ENCODE measurements at places on chromosomes 7 and 10.

DNA sequence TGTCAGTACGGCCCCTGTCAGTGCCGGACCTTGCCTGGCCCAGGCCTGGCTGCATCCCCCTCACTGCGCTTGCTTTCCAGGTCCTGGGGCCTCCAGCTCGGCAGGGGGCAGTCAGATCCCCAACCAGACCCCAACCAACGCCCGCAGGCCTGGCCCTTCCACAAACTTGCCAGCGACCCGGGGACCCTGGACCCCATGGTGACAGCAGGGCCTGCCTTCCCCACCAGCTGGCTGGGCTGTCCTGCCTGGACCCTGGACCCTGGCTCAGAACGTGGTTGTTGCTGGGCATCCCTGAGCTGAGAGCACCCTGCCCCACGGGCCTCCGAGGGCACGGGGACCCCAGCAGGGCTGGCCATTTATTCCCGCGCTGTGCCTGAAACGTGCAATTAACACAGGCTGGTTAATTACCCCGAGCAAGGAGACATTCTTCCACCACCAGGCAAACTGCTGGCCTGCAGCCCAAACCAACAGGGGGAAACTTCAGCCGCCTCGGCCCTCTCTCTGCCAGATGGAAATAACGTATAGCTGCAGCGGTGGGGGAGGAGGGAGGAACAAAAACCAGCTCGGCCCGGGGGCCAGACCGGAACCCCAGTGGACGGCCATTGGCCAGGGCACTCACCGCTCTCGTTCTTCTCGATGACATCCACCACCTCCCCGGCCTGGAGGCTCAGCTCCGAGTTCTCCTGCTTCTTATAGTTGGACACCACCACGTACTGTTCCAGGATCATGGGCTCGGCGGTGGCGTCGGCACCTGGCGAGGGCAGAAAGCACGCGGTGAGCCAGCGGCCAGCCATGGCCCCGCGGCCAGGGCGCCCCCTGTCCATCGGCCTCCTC lies 167.1 kb downstream of the NEURL1 start:
- DNase-seq, result peak; percentile 31

DNA sequence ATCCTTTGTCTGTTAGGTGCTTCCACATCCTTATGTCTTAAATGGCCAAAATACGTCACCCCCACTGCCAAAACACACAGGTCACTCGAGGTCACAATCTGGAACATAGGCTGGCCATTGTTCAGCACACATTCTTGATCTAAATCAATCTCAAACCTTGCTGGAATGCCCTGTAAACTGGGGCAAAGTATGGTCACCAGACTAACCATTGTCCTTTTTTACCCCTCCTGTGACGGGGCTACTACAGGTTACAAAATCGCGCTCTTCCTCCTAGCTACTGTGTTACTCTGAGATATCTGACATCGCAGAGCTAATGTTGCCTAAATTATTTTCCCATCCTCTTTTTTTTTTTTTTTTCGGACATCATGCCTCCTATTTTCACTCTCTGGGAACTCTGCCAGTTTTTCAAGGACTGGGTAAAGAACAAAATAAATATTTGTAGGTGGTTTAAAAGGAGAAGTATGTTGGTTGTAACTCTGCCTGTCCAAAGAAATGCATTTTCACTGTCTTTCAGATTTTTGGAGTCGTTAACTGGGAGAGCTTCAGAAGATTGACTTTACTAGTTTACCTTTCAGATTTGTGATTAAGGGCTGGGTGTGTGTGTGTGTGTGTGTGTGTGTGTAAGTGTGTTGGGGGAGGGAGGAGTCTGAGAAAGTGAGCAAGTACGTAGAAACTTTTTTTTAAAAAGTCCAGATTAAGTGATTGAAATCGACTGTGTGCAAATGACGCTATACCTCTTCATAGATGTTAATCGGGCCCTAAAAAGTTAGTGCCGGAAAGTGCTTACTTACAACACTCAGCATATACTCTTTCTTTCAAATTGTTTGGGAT lies 942 bp upstream of the KIAA1217 start:
- DNase-seq, result no peak

- peak; percentile 60 for DNase-seq
These were observed 3.7 kb downstream of the AGR2 start for GRCh38 chr7:16801111-16801542.

DNA sequence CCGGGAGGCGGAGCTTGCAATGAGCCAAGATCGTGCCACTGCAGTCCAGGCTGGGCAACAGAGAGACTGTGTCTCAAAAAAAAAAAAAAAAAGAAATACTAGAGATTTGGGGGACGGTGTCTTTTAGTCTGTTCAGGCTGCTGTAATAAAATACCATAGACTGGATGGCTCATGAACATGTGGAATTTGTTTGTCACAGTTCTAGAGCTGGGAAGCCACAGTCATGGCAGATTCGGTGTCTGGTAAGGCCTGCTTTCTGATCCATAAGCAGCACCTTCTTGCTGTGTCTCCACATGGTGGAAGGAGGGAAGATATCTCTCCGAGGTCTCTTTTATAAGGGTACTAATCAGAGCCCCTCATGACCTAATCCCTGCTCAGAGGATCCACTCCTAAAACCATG lies 102.7 kb upstream of the MKLN1 start:
- peak; percentile 67 for DNase-seq

- peak; percentile 11 for DNase-seq
These were observed 167.8 kb upstream of the AUTS2 start for GRCh38 chr7:69430384-69431021.

DNA sequence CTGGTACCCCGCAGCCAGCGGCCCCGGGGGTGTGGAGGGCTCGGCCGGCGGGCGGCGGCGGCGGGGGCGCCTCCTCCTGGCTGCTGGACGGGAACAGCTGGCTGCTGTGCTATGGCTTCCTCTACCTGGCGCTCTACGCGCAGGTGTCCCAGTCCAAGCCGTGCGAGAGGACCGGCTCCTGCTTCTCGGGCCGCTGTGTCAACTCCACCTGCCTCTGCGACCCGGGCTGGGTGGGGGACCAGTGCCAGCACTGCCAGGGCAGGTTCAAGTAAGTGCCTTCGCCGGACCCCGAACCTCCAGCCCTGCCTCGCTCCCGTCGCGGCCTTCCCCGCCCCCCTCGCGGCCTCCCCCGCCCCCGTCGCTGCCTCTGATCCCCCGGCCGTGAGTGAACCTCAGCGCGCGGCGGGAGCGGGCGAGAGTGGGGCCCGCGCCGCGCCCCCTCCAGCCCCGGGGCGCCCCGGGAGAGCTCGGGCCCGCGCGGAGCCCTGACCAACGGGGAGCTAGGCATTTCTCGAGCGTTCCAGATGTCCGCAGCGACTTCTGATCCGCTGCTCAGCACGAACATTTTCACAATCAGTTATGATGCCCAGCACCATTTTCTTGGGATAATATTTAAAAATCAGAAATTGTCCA lies 727 bp downstream of the ATRNL1 start:
- DNase-seq, result no peak

DNA sequence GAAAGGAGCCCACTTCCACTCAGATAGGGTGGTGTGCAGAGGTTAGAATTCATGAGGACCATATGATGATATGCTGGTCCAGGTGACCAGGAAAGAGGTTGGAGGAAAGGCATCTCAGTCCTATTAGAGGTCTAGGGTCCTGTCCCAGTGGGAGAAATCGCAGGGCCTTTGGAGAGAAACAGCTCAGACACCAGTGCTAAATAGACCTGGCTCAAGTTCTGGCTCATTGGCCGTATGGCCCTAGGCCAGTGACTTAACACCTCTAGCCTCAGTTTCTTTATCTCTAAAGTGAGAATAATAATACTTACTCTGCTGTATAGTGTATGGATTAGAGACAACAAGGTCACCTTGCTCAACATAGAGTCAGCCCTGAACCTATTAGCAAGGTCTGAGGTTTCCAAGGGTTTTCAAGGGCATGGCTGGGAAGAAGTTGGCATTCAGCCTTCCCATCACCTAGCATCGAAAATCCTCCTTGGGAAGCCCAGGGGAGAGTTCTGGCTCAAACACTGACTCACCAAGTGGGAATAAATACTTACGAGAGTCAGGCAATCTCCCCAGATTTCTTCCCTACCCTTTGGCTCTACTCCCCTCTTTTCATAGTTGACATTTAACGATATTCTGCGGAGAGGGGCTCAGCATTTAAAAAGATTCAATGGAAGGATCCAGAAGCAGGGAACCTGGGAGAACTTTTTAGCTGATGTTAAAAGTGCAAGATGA lies 473.1 kb upstream of the PODXL start:
- DNase-seq, result no peak

DNA sequence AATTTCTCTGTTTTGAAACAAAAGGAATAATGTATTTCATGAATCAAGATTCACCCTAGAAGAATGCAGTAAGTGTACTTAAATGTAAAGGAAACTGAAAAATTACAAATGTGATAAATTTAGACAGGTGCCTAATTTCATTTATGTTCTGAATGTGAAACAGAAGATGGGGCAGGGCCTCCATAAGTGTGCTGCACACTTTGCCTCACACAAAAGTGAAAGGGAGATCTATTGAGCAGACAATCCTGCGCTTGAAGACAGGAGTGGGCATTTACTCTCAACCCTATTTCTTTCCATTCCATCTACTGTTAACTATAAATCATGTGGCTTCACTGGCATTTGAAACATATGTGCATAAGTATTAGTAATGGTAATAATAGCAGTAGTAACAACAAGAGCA lies 36.2 kb downstream of the GNG11 start:
- DNase-seq, result no peak

- DNase-seq, result no peak
These were observed 122.8 kb downstream of the CUBN start for GRCh38 chr10:17006631-17007417.

GRCh38 chr7:23235813-23236221 lies 10.8 kb upstream of the GPNMB start:
- DNase-seq, result peak; percentile 15

DNA sequence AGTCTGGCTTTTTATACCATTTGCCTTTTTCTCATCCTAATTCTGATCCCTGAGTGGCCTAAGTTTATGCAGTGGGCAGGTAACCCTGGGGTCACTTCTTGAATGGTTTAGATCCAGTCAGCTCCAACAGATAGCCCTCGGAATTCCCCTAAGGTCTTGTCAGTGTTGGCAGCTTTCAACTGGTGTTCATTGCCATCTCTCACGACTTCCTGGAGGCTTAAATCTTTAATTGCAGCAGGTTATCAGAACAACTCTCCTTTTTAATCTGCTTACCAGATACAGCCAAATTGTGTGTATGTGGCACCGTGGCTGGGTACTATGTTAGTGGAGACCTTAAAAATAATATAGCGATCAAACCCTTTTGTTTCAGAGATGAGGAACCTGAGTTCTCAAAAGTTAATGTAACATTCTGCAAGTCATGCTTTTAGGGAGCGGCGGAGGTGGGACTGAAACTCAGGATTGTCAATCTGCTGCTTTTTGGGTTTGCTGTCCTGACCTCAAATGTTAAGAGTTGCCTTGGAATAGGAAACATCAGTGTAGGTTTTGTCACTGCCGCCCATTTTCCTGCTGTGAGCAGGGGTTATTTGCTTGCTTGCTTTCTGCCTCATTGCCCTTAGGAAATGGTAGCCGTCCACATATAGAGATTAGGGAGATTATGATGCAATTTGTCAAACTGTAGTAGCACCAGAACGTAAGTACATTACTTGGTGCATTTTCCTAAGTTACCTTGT lies 818 bp downstream of the DLD start:
- DNase-seq, result peak; percentile 29

DNA sequence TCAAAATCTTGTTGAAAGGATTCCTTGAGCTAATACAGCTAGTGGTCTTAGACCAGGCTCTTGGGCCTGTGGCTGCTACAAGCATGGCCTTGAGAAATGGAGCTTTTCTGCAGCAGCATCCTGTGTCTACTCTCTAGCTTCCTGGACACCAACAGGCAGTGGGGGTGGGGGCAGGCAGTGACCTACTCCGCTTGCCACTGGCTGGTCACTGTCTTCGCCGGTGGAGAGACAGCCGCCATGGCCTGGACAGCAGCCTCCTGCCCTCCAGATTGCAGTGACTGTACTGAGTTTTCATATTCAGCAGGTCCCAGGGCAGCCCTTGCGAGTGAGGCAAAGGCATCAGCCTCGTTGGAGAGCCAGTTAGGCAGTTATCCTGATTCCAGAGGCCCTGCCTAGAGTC lies 204.6 kb downstream of the HECW1 start:
- no peak for DNase-seq

DNA sequence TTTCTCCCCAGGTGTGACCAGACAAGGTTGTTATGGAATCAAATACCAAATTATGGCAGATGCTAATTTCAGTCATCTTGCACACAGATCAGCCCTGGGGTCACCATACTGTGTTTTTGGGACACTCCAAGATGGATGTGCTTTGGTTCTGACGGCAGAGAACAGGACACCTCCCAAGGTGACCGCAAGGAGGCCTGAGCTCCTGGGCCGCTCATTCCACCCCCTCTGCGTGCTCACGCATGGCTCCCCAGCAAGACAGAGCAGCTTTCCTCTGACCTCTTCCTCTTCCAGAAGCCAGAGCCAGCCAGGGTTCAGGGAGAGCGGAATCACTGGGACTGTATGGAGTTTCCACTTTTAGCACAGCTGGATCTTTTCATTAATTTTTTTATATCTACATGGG lies 402.8 kb downstream of the DNAJB6 start:
- no peak for DNase-seq

DNA sequence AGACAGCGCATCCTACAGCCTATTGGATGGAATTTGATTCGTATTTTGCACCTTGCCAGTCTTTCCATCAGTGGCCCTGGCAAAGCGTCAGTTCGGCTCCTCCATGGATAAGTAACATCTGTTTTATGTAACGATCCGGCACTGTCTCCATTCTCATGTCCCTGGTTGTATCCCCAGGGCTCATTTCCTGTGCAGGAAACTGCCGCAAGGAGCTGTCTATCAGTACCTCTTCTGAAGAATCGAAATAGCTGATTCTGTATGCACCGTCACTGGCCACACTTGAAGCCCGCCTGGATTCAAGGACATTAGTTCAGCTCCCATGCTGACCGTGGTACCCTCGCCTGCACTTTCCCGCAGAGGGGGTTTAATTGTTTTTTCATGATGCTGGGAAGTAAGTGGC lies 53.1 kb upstream of the NPS start:
- no peak for DNase-seq

DNA sequence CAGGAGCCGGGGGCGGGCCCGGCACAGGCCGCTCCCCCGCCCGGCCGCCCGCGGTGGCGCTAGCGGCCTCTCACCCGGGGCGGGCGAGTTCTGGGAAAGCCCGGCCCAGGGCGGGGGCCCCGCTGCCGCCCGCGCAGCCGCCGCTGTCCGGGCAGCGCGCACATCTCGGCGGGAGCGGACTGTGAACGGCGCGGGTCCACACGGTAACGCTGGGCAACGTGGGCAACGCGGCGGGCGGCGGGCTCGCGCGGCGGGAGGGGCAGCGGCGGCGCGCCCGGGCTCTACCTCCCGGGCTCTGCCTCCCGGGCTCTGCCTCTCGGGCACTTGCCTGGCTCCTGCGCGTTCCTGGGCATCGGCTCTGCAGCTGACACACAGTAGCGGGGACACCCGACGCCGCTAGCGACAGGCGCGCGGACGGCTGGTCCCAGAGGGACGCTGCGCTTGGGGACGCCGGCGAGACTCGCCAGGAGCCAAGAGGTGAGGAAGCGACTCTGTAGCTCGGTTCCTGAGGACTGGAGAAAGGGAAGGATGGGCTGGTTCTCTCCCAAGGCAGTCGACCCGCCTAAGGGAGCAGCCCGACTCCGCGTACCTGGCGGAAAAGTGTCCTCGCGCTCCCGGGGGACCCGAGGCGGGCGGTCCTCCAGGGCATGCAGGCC lies at the start of gene PLCE1:
Gene PLCE1 (plus strand): TSS at position 150 of the 656 bp plus-strand sequence. CDS start 37,116 bp downstream, outside the sequence.
- DNase-seq, result peak; percentile 43

- DNase-seq, result no peak
These were observed 84.4 kb upstream of the ANLN start for GRCh38 chr7:36305226-36305625.

- DNase-seq, result peak; percentile 60
These were observed 47.3 kb downstream of the LRRN3 start for GRCh38 chr7:111138193-111138569.

Data from AG10803 (cell line).